Activated T-helper 9 cell treated with anti-CD3 and anti-CD28 coated beads, Interleukin-2, amount 50 U/mL, for 16 hours (primary cell): ENCODE measurements at places on chromosomes 16 and 17.

GRCh38 chr16:69407702-69408323, 16.6 kb upstream of the CYB5B start:
- no peak for DNase-seq

GRCh38 chr16:8996891-8997290, 33.2 kb upstream of the USP7 start:
- DNase-seq: no peak

GRCh38 chr16:3042376-3042775, 4.0 kb upstream of the MMP25 start:
- DNase-seq: no peak

GRCh38 chr17:63701868-63702720, 2.2 kb upstream of the LIMD2 start:
- peak; percentile 62 for DNase-seq

- no peak for DNase-seq
Measured at GRCh38 chr16:57084996-57085395, 7.4 kb upstream of the CPNE2 start.

DNA sequence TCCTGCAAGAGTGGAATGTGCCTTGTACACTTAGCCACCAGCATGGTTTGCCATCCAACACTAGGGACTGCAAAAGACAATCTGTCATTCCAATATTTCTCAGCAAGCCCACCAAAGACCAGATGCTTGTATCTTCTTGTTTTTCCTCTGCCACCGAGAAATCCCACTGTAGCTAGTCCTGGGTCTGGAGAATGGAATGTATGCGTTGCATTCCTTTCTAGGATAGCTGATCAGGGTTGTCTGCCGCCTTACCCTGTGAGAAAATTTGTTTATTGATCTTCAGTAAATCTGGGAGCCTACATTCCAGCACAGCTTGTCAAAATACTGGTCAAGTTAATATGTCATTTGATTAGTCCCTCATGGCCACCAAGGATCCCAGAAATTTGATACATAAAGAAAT, 28.1 kb upstream of the ADAMTS18 start:
- no peak for DNase-seq

GRCh38 chr16:69662901-69663300, 63.5 kb downstream of the NQO1 start:
- DNase-seq: no peak

DNA sequence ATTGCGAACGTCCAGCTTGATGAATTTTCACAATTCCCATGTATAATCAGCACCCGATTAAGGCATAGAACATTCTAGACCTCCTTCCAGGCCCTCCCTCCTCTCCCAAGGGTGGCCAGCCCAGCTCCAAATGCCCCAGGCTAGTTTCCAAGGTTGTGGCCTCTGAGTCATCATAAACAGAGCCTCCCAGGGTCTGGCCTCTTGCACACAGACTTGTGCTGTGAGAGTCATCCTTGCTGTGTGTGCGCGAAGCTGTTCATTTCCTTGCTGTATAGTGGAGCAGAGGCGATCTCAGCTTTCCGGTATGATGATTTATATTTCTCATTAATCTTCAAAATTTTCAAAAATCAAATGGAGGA, 20.5 kb upstream of the JPH3 start:
- no peak for DNase-seq

GRCh38 chr17:82103553-82104451, 5.8 kb upstream of the FASN start:
- no peak for DNase-seq

GRCh38 chr17:72529386-72529785, 408.6 kb downstream of the SOX9 start:
- DNase-seq: no peak

DNA sequence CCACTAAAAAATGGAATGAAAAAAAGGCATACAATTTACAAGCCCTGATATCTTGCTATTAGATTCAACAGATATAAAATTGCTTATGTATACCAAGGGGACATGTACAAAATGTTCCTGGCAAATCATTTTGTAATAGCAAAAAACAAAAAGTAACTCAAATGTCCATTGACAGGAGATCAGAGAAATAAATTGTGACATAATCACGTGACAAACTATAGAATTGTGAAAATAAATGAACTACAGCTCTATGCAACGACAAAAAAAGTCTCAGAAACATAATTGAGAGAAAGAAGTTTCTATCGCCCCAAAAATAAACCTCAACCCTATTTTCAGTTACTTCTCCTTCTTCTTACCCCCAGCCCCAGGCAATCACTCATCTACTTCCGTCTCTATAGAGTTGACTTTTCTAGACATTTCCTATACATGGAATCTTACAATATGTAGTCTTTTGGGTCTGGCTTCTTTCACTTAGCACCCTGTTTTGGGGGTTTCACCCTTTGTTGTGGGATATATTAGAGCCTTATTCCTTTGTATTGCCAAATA, 12.1 kb upstream of the ACE start:
- no peak for DNase-seq

- DNase-seq: no peak
Measured at GRCh38 chr17:73157521-73157890, 7.3 kb upstream of the SSTR2 start.

GRCh38 chr16:31215287-31216162, 1.4 kb downstream of the PYDC1 start:
- no peak for DNase-seq

- DNase-seq: no peak
Measured at GRCh38 chr17:9355846-9356245, 219.8 kb downstream of the STX8 start.

DNA sequence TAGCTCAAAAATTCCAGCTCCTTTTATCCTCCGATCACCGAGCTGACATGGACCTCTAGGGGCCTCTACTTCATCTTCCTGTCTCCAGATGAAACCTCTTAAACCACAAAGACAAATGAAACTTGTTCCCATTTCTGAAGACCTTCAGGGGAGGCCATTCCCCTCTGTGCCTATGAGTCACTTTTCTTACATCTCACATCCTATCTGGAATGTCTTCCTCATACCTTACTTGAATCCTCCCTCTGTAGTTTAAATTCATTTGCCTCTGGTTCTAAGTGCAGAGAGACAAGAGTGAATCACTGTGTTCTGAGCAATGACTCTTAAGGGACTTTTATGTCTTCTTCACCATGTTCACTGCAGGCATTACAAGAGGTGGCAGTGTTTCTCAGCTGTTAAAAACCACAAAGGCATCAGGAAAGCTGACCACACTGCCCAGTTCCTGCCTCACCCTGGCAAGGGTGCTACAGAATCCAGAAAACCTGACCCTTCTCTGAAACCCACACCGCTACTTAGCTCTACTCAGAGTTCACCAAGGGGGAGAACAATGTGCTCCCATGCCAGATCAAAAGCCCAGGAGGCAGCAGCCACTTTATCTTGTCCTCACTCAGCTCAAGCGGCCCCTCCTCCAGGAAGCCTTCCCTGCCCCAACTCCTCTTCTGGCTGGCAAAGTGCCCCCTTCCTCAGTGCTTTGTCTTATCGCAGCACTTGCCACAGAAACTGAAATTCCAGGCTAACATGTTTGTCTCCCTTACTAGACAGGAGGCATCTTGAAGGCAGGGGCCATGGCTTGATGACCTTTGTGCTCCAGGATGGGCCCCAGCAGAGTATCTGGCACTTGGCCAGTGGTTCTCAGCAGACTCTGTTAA, 6.4 kb downstream of the CUEDC1 start:
- DNase-seq: no peak

DNA sequence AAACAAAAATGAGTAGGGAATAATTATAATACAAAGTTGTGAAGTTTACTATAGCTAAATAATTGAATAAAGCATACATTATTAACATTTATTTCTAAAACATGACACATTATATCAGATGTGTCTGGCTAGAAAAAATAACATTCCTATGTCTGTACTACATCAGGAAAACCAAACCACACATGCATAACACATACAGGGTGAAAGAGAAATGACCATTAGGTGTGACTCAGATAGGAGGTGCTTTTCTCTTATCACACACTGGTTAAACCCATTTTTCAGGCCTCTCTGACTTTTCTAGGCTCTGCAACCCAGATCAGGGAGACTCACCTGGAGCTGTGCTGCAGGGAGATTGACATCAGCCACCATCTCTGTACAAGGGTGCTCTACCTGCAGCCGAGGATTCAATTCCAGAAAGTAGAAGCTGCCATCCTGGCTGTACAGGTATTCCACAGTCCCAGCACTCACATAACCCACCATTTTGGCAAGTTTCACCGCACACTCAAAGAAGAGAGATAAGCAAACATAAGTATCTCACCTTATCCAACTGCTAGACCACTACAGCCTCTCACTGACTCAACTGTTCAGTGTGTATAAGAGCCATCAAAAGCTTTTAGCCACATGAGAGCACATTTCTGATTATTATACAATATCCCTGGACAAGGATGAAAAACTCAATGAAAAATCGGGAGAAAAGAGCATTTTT, 116.6 kb upstream of the C17orf78 start:
- DNase-seq: no peak

GRCh38 chr17:79054200-79054960, 20.2 kb upstream of the ENGASE start:
- no peak for DNase-seq

DNA sequence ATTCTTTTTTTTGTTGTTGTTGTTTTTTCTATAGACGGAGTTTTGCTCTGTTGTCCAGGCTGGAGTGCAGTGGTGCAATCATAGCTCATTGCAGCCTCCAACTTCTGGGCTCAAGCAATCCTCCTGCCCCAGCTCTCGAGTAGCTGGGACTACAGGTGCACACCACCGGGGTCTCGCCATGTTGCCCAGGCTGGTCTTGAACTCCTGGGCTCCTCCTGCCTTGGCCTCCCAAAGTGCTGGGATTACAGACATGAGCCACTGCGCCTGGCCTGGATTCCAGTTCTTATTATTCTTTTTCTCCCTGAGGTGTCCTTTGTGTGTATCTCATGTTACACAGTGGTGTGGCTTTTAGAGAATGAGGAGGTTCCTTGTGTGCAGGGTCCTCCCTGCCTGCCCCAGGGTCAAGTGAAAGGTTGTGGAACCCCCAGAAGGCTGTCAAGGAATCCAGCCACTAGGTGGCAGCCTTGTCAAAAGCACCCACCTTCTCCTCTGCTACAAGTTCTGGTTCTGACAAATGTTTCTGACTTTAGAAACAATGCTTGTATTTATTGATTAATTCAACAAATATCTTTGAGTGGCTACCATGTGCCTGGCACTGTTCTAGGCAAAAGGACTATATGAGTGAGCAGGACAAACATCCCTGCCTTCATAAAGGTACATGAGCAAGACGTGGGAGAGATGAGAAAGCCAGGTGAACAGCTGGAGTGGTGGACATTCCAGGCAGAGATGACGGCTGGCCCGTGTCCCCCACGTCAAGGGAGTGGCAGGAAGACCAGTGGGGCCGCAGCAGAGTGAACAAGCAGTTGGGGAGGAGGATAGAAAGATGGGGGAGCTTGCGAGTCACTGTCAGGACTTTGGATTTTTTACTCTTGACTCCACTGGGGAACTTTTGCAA, 112.4 kb downstream of the SPECC1 start:
- peak; percentile 45 for DNase-seq

- no peak for DNase-seq
Measured at GRCh38 chr16:68798398-68798797, 44.9 kb upstream of the TANGO6 start.

- DNase-seq: no peak
Measured at GRCh38 chr16:50336884-50337283, 31.9 kb downstream of the BRD7 start.

GRCh38 chr17:68616334-68616733, 15.2 kb upstream of the FAM20A start:
- no peak for DNase-seq

DNA sequence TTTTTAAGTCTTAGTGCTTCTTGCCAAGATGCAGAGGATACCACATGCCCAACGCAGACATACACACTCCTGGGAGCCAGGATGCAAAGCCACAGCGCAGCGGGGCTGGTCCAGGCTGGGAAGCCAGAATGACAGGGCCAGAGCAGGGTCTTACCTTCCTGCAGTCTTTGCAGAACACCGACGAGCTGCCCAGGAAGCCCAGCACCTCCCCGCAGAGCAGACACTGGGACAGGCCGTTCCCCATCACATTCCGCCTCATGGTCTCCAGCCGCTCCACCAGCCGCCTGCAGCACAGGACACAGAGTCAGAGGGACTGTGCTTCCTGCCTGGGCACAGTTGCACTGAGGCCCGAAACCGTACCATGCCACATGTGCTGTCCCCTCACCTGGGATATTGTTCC, 33.3 kb downstream of the RPH3AL start:
- no peak for DNase-seq

DNA sequence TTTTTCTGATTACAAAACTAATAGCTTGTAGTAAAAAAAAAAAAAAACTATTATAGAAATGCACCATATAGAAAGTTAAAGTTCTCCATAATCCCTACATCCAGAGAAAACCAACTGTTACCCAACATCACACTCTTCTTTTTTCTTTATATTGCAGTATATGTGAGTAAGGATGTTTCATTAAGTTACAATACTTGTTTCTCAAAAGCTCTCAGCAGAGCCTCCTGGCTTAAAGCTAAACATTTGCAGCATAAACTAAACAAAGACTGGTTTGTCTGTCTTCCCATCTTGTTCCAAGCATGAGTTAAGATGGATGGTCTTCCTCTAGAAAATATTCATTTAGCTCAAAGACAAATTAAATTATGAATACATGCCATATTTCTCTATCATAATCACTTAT, 25.2 kb downstream of the GRB2 start:
- no peak for DNase-seq

- DNase-seq: no peak
Measured at GRCh38 chr16:51267681-51268080, 116.6 kb upstream of the SALL1 start.

DNA sequence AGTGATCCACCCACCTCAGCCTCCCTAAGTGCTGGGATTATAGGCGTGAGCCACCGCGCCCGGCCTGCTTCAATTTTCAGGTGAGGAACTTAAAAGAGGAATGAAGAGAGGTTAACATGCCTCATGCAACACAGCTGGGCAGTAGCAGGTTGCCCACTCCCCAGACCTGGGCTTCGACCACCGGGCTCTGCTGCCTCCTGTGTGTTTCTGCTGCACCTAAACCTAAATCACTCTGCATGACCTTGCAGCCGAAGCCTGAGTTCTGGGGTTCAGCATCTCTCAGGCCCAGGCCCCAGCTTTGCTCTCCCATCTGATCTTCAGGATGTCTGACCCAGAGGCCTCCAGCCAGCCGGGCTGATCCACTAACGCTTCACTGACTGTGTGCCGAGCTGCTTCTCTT, 112.6 kb downstream of the OR1D5 start:
- DNase-seq: no peak

DNA sequence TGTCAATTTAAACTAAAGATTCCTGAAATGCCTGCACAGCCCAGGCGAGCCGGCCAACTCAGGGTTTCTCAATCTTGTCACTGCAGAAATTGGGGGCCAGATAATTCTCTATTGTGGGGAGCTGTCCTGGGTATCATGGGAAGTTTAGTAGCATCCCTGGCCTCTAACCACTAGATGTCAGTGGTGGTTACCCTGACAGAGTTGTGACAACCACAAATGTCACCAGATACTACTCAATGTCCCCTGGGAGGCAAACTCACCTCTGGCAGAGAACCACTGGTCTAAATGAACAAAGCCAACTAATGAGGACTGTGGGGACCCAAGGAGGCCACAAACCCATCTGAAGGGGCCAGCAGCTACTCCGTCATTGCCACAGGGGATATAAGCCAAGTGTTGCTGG, 90.9 kb downstream of the MYH11 start:
- no peak for DNase-seq
